Stimulated activated CD4-positive, alpha-beta T cell treated with anti-CD3 and anti-CD28 coated beads, Interleukin-4, amount 100 ng/mL, for 48 hours (primary cell): ENCODE measurements at places on chromosomes 4 and X.
A peak's percentile ranks its signal among the peaks of the same experiment; 100 is the strongest.

GRCh38 chrX:111519215-111519614, 7.8 kb downstream of the SERTM2 start:
- no peak for DNase-seq

GRCh38 chr4:32199639-32200038, 1479.5 kb downstream of the PCDH7 start:
- no peak for DNase-seq

DNA sequence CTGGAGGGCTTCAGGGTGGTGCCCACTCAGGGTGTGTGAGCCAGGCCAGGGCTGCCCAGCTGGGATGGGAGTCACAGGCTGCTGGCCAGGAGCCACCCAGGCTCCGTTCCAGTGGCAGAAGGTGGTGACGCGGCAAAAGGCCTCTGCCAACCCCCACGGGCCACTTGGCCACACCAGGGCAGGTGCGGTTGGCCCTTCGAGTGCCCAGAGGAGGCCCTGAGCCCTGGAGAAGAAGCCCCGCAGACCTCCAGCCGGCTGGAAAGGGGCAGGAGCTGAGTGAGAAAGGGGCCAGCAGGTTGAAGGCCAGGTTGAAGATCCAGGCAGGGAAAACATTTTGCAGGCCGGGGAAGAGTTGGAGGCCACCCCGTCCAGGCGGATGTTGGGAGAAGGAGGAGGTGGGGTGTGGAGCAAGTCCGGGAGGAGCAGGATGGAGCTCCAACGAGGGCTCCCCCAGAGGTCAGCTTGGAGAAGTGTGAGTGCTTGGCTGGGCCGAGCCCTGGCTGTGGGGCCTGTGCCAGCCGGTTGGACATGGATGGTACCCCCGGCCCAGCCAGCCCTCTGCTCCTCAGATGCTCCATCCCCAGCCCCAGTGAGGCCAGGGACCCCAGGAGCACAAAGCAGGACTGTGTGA, 2.8 kb upstream of the CPLX1 start:
- DNase-seq: no peak

- DNase-seq: no peak
Measured at GRCh38 chr4:129603241-129603931, 507.4 kb downstream of the C4orf33 start.

DNA sequence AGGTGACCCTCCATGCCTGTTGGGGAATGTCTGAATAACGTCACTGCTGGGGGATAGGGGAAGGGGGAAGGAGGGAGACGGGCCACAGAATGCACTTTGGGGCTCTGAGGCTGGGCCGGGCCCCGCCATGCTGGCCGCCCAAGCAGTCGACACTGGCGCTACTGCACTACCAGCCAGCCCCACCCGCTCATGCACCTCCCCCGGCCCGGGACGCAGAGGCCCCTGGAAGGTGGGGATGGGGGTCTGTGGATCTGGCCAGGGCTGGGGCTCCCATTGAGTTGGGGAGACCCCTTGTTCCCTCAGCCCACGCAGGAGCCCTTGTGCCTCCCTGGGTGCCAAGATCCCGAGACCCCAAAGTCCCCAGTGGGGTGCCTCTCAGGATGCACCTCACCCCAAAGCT, 17.8 kb downstream of the FLNA start:
- DNase-seq: no peak

GRCh38 chrX:112643721-112644120, 36.0 kb downstream of the LHFPL1 start:
- no peak for DNase-seq

DNA sequence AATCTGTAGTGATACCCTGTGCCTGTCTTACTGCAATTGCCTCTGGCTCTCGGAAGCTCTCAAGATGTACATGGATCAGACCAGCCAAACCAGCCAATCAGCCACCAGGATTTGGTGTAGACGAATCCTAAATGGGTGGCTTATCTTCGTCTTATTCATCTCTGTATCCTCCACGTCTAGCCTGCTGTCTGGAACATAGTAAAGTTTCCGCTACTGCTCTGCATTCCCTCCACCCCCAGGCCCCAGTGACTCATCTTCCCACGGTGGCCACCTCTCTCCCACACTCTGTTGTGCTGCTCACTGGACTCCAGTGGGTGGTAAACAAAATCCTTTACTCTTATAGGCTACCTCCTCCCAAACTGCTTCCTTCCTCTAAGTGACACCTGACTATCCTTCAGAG, 37.8 kb downstream of the SEPTIN6 start:
- peak; percentile 71 for DNase-seq

GRCh38 chr4:122479935-122480416, 23.5 kb upstream of the IL2 start:
- no peak for DNase-seq

- DNase-seq: no peak
Measured at GRCh38 chr4:163591614-163592020, 97.1 kb downstream of the TMA16 start.

DNA sequence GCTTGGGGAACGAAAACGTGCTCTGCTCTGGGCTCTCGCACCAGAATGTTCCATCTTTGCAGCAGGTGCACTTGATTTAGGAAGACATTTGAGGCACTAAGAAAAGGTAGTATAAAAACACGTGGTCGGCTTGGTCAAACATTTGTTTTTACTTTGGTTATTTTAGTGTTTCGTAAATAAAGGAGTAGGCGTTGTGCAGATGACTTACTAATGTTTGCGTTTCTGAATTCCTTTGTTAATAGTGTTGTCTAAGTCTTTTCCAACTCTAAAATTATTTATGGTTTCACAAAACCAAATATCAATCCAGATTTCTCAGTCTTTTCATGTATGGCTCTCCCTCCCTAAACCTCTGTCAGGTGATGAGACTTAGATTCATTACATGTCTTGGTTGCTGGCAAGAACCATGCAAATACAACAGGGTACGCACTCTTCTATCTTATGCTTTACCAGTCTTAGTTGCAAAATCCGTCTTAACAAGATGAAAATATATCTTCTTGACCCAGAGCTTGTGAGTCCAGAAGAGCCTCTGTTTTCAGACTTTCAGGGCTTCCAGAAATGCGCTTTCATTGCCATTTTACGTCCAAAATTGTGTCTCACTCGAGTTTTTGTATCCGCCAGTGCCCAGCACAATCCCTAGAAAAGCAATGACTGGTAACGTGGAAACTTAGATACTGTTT, 686 bp downstream of the MTHFD2L start:
- DNase-seq: no peak

GRCh38 chr4:134276476-134276875, 74.9 kb upstream of the PABPC4L start:
- no peak for DNase-seq

- no peak for DNase-seq
Measured at GRCh38 chr4:89556601-89557305, 249.2 kb upstream of the GPRIN3 start.

DNA sequence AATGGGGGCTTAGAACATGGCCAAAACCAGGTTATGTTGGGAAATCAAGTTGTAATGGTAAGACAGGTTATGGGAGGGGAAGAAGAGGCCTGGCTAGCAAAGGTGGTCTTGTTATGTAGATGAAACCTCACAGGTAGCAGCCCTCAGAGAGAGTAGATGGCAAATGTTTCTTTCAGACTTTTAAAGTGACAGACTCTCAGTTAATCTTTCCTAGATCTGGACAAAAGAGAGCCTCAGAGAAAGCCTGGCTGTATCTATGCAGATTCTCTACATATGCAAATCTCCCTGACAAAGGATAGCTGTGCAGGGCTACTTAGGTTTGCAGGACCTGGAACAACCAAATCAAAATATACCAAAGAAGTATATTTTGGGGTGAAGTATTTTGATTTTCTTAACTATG, 284.1 kb upstream of the AMOT start:
- no peak for DNase-seq

DNA sequence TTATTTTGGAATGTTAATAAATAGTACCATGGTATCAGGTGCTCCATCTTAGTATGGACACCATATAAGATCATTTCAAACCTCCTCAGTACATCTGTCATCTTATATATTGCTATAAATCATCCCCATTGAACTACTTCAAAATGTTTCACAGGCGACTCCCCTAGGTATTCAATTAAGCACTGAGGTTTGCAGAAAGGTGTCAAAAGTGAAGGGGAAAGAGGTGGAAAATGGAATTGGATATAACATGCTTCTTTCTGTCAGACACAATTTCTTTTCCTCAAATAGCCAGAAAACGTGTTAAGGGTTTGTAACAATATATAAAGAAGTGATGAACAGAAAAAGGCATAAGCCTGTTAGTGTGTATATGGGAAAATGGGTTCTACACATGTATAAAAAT, 325.5 kb downstream of the GRID2 start:
- DNase-seq: no peak

- DNase-seq: no peak
Measured at GRCh38 chr4:10611673-10612072, 72.9 kb downstream of the CLNK start.

DNA sequence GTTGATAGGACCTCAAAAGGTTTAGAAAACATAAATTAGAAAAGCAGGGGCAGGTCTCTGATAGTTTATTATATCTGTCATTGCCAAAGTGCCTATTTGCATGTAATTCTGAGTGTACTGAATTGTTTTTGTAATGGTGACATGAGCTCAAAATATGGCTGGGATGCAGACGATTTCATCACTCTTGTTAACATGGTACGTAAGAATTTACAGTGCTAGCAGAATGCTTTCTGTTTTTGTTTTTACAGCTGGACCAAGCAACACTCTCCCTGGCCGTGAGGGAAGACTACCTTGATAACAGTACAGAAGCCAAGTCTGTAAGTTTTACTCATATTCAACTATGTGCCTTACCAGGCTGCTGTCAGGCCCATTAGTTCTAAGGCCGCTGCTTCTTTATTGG, 58.1 kb downstream of the PHEX start:
- no peak for DNase-seq

DNA sequence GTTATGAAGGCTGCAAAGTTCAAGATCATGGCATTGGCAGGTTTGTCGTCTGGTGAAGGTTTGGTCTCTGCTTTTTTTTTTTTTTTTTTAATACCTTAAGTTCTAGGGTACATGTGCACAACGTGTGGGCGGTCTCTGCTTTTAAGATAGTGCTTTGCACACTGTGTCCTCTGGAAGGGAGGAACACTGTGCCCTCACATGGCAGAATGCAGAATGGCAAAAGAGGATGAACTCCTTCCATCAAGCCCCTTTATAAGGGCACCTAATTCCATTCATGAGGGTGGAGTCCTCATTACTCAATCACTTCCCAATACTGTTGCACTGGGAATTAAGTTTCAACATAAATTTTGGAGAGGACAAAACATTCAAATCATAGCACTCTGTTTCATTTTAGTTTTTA, 101.4 kb downstream of the GLRA2 start:
- no peak for DNase-seq

DNA sequence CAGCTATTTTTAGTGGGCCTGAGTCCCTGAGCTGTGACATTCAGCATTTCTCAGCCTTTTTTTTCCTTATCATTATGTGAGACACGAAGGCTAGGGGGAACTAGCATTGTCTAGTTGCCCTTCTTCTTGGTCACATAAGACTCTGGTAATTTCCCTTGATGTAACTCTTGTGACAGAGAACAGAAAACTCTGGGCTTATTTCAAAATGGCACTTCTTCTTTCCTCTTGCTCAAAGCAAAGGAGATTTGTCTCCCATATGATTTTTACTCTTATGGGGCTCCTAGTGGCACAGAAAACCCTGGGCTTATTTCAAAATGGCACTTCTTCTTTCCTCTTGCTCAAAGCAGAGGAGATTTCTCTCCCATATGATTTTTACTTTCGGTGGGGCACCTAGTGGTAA, 14.7 kb downstream of the ATXN3L start:
- DNase-seq: no peak

- no peak for DNase-seq
Measured at GRCh38 chr4:123767806-123768205, 371.2 kb downstream of the SPRY1 start.

DNA sequence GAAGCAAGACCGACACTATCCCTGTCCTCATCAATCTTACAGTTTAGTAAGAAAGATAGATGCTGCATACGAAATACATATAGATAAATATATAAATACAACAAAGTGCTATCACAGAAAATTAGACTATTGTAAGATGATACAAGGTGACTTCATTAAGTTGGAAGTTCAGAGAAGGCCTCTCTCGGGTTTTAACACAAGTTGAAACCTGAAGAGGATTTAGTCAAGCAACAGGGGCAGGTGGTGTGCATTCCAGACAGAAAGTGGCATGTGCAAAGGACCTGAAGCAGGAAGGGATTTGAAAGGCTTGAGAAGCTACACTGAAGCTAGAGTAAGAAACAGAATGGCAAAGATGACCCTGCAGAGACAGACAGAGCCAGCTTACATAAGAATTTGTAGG, 36.5 kb downstream of the USP46 start:
- no peak for DNase-seq

DNA sequence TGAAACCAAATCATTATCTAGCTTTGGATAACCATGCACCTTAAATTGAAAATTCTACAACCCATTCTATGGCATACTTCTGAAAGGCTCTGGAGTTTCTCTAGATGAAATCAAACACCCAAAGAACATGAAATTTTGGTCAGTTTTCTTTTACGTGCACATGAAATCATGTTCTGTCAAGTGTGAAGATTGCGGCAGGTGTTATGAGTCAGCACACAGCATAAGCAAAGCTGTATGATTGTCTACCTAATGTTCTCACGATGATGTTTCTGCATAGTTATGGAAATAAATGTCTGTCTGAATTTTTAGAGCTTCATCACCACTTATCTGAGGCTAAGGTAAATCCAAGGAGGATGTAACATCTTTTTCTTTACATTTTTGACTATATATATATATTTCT, 495.3 kb downstream of the IL1RAPL1 start:
- no peak for DNase-seq

- no peak for DNase-seq
Measured at GRCh38 chr4:104795264-104795939, 300.7 kb upstream of the CXXC4 start.

GRCh38 chr4:10157478-10158332, 41.1 kb upstream of the WDR1 start:
- DNase-seq: peak; percentile 35

- no peak for DNase-seq
Measured at GRCh38 chrX:7133050-7133440, 14.5 kb upstream of the STS start.

DNA sequence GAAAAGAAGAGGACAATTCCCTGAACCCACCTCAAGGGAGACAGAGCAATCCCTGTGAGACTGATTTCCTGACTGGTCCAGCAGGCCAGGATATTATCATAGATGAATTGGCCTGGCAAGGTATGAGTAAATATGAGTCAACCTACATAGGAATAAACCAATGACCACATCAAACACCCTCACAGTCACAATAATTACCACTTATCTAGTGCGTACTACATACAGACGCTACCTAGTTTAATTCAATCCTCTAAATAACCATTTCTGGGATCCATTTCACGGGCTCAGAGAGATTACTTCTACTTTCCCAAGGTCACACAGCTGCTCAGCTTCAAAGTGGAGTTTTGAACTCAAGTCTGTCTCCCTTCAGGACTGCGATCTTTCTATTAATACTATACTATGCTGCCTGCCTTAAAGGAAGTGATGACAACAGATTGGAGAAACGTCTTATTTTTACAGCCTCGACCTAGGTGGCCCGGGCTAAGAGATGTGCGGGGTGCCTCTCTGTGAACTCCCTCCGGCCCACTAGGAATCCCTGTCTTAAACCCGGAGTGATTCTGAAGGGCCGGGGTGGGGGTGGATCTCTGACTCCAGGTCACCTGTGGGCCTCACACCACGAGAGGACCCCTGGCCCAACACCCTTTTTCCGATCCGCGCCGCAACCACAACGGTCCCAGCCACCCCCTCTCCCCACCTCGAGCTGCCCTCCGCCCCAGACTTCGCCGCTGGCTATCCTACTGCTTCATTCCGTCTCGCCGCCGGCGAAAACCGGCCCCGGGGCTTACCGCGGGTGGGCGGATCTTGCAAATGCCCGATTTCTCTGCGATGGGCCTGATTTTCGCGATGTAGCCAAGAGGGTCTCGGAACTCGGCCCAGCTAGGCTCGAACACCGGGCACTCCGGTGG, 800 bp downstream of the KDM5C start:
- no peak for DNase-seq

- DNase-seq: no peak
Measured at GRCh38 chrX:152451731-152451980, 541 bp upstream of the GABRA3 start.
